ENCODE measurements at places on chromosomes 1 and 21. TPM values are rescaled to one million over a fixed set of nuclear protein-coding genes. Genes with fewer than 3 reads are reported as not detected.

Gene RASAL2
- 17.3 TPM for total RNA-seq

Gene C1orf210
- 97.8 TPM for total RNA-seq

Gene BTF3L4
- 19.1 TPM for total RNA-seq

Gene ZNF436
- total RNA-seq = 9.7 TPM

Gene PRAMEF17
- total RNA-seq = not detected

Gene ICOSLG
- 5.0 TPM for total RNA-seq

Gene LCE2B
- not detected for total RNA-seq

Gene DRAM2
- total RNA-seq = 62.1 TPM

Gene SLC35F3
- 0.12 TPM for total RNA-seq

Gene SIM2
- not detected for total RNA-seq

Gene CDC73
- 44.8 TPM for total RNA-seq

Gene CACNA1S
- total RNA-seq = not detected

Gene UTS2
- not detected for total RNA-seq

Gene GPR52
- 2.0 TPM for total RNA-seq

Gene MX2
- 3.8 TPM for total RNA-seq

Gene AIM2
- 0.92 TPM for total RNA-seq

Gene LINGO4
- not detected for total RNA-seq

Gene DSCAM
- total RNA-seq = not detected

Gene OXCT2
- total RNA-seq = 1.4 TPM

Gene KRTAP19-3
- not detected for total RNA-seq

Gene FAM131C
- not detected for total RNA-seq

Gene HRNR
- not detected for total RNA-seq

Gene SLC44A5
- 8.4 TPM for total RNA-seq

Gene DNAJC11
- 78.0 TPM for total RNA-seq

Gene DNM3
- 2.3 TPM for total RNA-seq

Gene SH2D1B
- 0.70 TPM for total RNA-seq

Gene SPRR1B
- total RNA-seq = not detected

Gene NLRP3
- total RNA-seq = 2.7 TPM

Gene FOXD3
- total RNA-seq = 0.75 TPM

Gene CR1L
- total RNA-seq = not detected

Gene BSND
- not detected for total RNA-seq

Gene TMEM269
- 0.20 TPM for total RNA-seq

All from left colon (tissue), 2 donors.